ENCODE measurements at places on chromosomes 7 and 10.
A peak's percentile ranks its signal among the peaks of the same experiment; 100 is the strongest.

DNA sequence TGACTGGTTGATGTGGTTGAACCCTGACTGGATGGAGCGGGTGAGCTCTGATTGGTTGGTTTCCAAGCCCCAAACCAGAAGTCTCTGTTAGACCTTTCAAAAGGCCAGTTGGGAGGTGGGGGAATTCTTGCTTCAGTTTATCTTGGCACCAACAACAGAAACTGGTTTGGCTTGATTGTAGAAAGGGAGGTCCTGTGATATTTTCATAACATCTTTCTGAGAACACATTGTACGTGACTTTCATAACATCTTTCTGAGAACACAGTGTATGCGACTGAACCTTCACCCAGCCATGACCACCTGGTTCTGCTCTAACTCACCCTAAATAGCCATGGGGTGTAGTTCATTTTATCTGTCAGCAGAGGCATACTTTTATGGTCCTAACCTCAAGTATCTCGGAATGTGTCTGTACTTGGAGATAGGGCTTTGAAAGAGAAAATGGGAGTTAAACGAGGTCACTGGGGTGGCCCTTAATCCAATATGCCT, 88.3 kb downstream of the GALNT17 start:
- no peak for DNase-seq

DNA sequence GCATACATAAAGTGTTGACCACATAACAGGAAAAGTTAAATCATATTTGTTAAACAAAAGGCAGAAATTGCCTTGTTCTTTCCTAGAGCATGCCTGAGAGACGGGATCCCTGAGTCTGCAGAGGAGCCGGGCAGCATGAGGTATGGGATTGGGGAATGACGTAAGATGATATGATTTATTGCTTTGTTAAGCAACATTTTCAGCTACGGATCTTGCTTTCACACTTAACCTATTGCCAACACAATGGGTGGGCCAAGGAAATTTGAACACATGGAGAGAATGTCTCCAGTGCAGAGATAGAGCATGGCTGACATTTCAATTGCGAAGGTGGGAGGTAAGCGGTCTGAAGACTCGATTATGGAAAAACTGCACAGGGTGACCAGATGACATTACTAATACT, 76.7 kb downstream of the EMX2 start:
- peak; percentile 22 for DNase-seq

- DNase-seq = no peak
Measured at GRCh38 chr7:41268878-41269277, 434.0 kb downstream of the INHBA start.

GRCh38 chr10:102452672-102453340, 1.5 kb upstream of the C10orf95 start:
- DNase-seq = peak; percentile 61

DNA sequence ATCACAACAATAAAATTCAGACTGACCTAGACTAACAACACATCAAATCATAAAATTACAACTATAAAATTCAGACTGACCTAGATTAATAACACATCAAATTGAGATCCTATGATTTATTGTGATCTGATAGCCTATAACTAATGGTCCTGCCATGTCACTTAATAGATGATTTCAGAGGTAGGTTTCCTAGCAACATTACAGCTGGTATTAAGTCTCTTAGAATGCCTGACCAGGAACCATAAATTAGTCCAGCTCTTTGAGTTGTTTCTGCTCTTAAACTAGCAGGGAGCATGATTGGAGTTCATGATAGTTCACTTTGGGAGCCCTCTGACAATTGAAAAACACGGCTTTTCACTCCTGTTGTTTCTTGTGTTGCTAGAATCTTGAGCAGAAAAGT, 318.9 kb downstream of the BMPER start:
- no peak for DNase-seq

GRCh38 chr7:94509264-94509886, at the start of gene CASD1:
CASD1 (plus strand) TSS chr7:94509809; CDS start chr7:94510085, 276 bp downstream.
- peak; percentile 53 for DNase-seq

- peak; percentile 45 for DNase-seq
Measured at GRCh38 chr7:85829817-85830432, 643.1 kb upstream of the SEMA3D start.
